ENCODE measurements at places on chromosomes 3 and 15.

- no peak for DNase-seq
Measured at GRCh38 chr15:99143242-99143641, 38.4 kb downstream of the SYNM start.

GRCh38 chr3:24540821-24541220 lies 46.2 kb upstream of the THRB start:
- DNase-seq = no peak

- no peak for DNase-seq
Measured at GRCh38 chr15:41838400-41838897, at the start of gene PLA2G4B. Gene PLA2G4B (plus strand): TSS chr15:41838847. CDS start chr15:41838914, 67 bp downstream.

DNA sequence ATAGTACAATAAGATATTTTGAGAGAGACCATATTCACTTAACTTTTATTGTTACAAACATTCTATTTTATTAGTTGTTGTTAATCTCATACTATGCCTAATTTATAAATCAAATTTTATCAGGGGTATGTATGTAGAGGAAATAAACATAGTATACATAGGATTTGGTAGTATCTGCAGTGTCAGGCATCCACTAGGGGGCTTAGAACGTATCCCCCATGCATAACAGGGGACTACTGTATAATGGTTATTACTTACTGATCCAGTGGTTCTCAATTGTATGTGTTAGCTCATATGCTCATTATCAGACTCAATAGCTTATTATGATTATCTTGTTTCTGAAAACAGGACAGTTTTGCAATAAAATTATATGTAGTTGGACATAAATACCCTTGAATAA lies 27.6 kb downstream of the CMC1 start:
- DNase-seq = no peak

DNA sequence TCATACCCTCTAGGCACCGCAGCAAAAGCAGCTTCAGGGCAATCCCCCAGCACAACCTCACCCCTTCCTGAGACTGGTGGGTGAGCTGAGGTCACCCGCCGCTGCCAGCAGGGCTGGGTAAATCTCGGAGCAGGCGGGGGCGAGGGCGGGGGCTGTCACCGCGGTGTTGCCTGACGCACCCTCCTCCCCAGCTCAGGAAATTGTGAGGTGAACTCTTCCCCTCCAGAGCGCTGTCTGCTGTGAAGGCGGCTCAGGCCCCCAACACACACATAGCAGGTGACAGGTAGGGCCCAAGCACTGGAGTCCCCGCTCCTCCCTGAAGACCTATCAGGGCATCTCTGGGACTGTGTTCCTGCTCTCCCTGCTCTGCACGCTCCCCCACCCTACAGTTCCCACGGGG lies 30.2 kb upstream of the FURIN start:
- DNase-seq = peak; percentile 76

DNA sequence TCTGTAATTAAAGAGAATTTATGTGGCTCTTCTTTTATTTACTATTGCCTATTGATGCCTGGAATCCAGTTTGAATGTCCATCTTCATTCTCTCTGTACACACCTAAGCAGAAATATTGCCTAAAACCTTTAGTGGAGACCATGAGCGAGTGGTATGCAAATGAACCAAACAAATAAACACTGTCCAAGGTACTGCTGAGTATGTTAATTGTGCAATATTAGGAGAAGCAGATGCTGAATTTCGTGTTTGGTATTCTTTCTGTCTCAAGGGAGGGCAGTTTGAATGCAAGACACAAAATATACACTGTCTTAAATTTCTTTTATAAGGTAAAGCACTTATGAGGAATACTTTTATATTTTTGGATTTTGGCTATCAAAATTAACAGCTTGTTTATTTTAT lies 440.9 kb downstream of the RBMS3 start:
- no peak for DNase-seq

- DNase-seq = no peak
Measured at GRCh38 chr3:53171827-53172505, 11.0 kb downstream of the PRKCD start.

- DNase-seq = no peak
Measured at GRCh38 chr15:93646193-93646592, 557.2 kb upstream of the RGMA start.
